ENCODE measurements at places on chromosomes 12 and 14. TPM values are rescaled to one million over a fixed set of nuclear protein-coding genes. Genes with fewer than 3 reads are reported as not detected.

Gene MMP17
- total RNA-seq = 26.2 TPM

Gene TAOK3
- 15.6 TPM for total RNA-seq

Gene P2RX2
- total RNA-seq = not detected

Gene IQSEC3
- under 0.01 TPM for total RNA-seq

Gene CATSPERB
- not detected for total RNA-seq

Gene ZC2HC1C
- total RNA-seq = 0.21 TPM

Gene IL22
- not detected for total RNA-seq

Gene AQP2
- not detected for total RNA-seq

Gene SSTR1
- total RNA-seq = not detected

Gene NTF3
- total RNA-seq = not detected

Gene ARHGAP9
- total RNA-seq = 2.2 TPM

All from A375 (cell line).